ENCODE measurements at places on chromosomes 2 and 18.
A peak's percentile ranks its signal among the peaks of the same experiment; 100 is the strongest.

- DNase-seq: no peak
Measured at GRCh38 chr2:186347472-186347871, 138.6 kb upstream of the ZC3H15 start.

DNA sequence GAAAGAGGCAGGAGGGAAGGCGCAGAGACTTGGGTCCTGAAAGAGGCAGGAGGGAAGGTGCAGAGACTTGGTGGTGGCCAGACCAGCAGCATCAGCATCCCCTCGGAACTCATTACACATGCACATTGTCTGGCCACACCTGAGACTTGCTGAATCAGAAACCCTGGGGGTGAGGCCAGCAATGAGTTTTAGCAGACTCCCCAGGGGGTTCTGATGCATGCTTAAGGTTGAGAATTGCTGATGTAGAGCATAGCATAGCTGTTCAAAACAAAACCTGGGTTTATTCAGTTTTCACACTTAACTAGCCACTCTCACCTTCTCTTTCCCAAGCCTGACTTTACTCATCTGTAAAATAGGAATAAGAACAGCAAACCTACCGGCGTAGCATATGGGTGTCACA lies 122.9 kb downstream of the MRO start:
- no peak for DNase-seq

DNA sequence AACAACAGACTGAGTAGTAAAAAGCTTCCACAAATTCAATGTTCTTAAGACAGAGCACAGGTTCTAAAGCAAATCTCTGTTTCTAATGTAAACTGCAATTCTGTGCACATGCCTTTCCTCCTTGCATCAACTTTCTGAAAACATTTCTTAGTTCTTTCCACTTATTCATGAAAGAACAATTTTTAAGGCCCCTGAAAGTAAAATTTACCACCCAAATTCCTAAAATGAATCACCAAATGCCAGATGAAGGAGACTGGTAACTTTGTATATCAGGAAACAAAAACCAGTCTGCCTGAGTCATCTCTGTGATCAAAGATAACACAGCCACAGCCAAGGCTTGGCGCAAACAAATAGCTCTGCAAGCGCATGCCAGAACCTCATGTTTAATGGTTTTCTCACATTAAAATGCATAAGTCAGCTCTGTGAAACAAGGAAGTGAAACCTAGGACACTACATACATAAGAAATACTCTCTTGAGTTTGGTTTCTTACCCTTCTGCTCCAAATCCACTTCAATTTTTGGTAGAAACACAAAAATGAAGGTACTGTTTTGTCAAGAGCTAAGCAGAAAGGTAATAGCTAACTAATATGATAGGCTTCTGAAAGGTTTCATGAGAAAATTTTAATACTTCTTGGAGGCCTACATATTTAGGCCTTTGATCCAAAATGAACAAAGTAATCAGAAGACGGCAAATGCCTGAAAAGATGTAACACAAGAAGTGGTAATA lies 169.4 kb downstream of the THADA start:
- peak; percentile 89 for DNase-seq

DNA sequence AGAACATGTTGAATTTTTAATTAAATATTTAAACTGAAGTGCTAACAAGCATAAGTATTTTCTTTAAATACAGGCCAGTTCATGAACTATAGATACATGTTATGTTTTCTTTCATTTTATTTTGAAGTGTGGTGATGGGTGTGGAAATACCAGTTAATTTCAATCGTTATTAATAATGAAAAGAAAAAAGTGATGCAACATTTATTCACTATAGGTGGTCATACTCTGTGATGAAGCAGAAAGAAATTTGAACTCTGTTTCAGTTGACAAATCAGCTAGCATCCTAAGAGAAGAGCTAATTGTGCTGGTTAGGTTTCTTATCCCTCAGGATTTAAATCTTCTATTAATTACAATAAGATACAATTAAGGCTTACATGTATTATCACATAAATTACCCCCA lies 795.1 kb upstream of the DDX18 start:
- no peak for DNase-seq

GRCh38 chr18:45321520-45321919 lies 293.8 kb upstream of the SLC14A2 start:
- DNase-seq: no peak

- DNase-seq: no peak
Measured at GRCh38 chr2:73862987-73863386, 29.8 kb upstream of the ACTG2 start.

DNA sequence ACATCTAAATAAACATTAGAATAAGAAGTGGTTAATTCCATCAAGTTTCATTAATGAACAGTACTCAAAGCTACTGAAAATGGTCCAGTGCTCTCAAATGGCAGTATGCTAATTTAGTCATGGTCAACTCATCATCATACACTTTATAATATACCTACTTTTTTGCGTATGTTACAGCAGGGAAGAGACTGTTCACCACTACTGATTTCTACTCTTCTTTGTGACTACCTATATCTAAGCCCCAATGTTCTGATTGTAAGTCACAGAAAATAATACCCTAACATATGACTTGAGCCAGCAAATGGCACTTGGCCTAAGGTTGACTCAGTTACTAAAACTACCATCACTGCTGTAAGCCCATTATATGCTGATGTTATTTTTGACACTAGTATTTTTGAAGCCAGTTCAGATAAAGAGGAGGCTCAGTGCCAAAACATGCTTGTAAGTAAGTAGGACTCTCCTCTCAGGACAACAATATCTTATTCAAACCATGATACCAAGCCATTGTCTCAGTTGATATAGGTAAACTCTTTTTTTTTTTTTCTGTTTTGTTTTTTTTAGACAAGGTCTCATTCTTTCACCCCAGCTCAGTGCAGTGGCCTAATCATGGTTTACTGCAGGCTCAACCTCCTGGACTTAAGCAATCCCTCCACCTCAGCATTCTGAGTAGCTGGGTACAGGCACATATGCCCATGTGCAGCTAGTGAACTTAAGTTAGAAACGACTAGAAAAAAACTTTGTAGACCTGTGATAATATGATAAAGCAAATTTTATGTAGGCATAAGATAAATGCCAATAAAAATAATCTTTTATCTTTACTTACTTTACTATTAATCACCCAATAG lies 266.9 kb downstream of the ZNF385B start:
- no peak for DNase-seq

GRCh38 chr2:24785671-24786321 lies 7.4 kb downstream of the PTRHD1 start:
- peak; percentile 82 for DNase-seq

GRCh38 chr2:193482557-193482956 lies 1287.8 kb upstream of the TMEFF2 start:
- DNase-seq: no peak

GRCh38 chr18:12637901-12638643 lies 19.8 kb downstream of the SPIRE1 start:
- DNase-seq: no peak

- DNase-seq: no peak
Measured at GRCh38 chr2:141105763-141106162, 1025.1 kb downstream of the LRP1B start.

DNA sequence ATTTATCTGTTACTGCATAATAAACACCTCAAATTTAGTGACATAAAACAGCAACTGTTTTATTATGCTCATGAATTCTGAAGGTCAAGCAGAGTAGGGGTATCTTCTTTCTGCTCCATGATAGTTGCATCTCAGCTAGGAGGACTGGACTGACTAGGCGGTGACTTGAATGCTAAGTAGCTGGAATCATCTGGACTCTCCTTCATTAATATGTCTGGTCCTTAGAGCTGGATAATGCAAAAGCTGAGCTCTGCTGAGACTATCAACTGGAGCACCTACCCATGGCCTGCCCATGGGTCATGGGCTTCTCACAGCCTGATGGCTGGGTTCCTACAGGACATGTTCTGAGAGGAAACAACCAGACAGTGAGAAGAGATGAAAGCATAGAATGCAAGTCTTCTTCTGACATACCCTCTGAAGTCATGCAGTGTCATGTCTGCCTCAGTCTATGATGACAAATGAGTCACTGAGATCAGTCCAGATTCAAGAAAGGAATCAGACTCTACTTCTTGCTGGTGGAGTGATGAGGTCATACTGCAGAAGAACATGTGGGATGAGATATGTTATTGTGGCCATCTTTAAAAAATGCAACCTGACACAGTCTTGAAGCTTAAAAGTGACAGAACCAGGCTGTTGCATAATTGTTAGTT lies 174.2 kb upstream of the OSR1 start:
- no peak for DNase-seq

GRCh38 chr2:98874186-98874689 lies 61.8 kb downstream of the CRACDL start:
- DNase-seq: no peak

GRCh38 chr2:202564226-202564625 lies 70.5 kb upstream of the FAM117B start:
- no peak for DNase-seq
